Stimulated activated CD4-positive, alpha-beta T cell treated with anti-CD3 and anti-CD28 coated beads, TNF-alpha, amount 100 ng/mL, for 4 hours (primary cell): ENCODE measurements at places on chromosomes 12 and 14.

GRCh38 chr12:19710811-19711793 lies 271.8 kb downstream of the AEBP2 start:
- no peak for DNase-seq

DNA sequence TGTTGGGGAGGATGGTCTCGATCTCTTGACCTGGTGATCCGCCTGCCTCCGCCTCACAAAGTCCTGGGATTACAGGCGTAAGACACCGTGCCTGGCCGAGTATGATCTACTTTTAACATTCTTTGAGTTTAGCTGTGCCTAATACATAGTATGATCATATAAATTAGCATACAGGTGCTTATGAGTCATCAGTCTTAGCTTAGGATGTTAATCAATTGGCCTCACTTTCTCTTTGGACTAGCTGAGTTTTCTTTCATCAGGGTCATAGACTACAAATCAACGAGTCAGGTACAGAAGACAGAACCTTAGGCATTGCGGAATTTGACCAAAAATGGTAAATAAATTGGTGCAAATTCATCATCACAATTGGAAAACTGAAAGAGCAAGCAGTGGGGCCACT lies 2.2 kb downstream of the SLC25A21 start:
- no peak for DNase-seq

DNA sequence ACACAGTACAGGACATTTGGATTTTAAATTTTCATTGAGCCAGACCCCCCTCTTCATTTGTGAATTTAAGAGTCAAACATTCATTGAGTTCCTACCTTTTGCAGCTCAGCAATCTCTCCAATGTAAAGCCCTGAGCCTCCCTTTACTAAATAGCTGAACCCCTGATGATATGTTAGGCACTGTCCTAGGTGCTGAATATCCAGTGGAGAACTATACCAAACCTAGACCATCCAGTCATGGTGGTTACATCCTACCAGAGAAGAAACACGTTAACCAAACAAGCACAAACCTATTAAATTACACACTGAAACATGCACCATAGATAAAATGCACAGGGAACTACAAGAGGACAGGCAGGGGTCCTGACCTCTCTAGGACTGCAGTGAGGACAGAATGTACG lies 1585.3 kb upstream of the TMEM132C start:
- no peak for DNase-seq

DNA sequence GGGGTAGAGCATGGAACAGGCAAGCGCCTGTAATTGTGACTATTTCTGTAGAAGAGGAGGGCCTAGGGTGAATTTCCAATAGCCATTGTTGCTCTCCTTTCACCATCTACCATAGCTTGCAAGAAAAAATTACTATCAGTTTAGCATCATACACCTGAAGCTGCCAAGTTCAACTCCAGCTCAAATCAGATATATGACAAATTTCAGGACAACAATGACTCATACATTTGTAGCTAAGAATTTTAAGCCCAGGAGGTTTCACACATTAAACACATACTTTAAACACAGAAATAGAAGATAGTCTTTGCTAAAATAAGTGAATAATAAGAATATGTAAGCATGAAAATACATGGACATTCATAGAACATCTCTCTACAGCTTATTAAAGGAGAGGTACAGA lies 17.6 kb upstream of the G2E3 start:
- no peak for DNase-seq

- DNase-seq, result no peak
These were observed 146.9 kb downstream of the PRKCH start for GRCh38 chr14:61468063-61468825.

GRCh38 chr12:94587266-94588241 lies 62.8 kb downstream of the TMCC3 start:
- DNase-seq, result no peak

GRCh38 chr12:12979126-12979525 lies 20.9 kb downstream of the HEBP1 start:
- DNase-seq, result no peak

DNA sequence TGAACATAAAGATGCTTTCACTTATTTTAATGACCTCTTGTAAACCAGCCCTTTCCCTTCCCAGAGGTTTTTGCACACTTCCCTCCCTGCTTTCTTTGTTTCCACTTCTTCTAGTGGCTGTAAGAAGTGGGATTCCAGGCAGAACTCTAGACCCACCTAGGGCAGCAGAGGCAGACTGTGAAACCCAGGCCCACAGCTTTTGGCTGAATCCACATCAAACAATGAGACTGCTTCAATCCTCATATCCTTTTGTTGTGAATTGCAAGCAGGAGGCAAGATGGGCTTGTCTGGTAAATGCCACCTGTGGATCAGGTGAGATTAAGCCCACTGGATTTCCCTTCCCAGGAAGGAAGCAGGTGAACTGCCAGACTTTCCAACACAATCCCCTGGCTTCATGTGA lies 12.8 kb downstream of the CCDC177 start:
- no peak for DNase-seq

DNA sequence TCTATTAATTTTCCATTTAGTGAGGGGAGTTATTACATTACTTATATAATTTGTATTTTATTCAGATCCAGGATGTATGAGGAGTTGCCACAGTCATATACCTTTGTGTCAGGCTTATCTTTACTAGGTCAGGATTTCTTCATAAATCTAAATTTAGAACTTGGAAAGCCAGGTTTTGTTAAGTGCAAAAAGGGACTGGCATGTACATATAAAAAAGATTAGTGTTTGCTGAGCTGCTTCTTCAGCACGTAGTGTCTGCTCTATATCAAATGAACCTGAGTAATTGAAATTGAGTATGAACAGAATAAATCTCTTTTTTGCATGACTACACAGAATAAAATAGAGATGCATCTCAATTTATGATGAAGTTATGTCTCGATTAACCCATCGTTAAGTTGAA lies 157.4 kb downstream of the NUBPL start:
- no peak for DNase-seq

DNA sequence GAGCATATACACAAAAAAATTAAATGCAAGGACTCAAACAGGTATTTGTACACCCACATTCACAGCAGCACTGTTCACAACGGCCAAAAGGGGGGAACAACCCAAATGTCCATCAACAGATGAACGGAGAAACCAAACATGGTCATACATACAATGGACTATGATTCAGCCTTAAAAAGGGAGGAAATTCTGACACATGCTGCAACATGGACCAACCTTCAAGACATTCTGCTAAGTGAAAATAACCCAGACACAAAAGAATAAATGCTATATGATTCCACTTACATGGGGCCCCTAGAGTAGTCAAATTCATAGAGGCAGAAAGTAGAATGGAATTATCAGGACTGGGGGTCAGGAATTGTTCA lies 29.5 kb downstream of the ACTN1 start:
- no peak for DNase-seq

- DNase-seq, result no peak
These were observed 1113.6 kb upstream of the SEL1L start for GRCh38 chr14:82647088-82647810.

DNA sequence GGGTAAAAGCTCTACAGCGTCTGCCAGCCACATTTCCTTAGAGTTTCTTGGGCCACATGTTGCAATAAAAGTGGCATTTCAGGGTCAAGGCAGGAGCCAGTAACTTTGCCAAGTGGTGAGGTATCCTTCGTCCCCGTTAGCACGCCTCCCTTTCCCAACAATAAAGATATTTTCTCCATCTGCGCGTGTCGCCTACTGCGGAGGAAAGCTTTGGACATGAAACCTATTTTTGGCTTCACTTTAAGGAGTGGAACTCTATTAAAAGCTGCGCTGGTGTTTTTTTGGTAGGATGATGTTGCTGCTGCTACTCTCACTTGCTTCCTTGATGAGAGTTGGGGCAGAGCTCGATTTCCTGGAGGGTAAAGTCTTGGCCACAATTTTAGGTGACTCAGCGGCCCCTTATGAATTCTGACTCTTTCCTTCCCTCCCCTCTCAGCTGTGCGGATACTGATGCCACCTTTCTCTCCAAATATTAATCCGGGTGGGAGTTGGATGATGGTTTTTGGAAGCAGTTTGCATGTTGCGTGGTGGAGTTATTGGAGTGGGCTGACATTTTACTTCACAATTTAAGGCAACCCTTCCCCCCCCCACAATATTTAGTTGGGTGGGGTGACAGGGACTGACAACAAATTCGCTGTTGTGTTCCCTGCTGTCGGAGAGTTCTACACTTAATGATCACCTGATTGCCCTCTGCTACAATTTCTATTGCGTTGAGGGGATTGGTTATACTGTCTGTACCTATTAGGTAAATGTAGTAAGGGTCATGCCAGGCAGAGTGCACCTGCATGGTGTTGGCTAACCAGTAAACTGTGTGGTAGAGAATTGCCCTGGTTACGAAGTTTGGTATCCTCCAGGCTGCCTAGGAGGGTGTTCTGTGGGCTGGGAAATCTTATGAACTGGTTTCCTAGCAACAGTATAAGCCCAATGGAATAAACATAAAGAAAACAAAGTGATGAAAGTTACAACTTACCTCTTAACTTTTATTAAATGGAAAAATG lies 1.1 kb downstream of the CCDC91 start:
- DNase-seq, result no peak

- DNase-seq, result no peak
These were observed 42.4 kb upstream of the SGPP1 start for GRCh38 chr14:63770187-63770807.

DNA sequence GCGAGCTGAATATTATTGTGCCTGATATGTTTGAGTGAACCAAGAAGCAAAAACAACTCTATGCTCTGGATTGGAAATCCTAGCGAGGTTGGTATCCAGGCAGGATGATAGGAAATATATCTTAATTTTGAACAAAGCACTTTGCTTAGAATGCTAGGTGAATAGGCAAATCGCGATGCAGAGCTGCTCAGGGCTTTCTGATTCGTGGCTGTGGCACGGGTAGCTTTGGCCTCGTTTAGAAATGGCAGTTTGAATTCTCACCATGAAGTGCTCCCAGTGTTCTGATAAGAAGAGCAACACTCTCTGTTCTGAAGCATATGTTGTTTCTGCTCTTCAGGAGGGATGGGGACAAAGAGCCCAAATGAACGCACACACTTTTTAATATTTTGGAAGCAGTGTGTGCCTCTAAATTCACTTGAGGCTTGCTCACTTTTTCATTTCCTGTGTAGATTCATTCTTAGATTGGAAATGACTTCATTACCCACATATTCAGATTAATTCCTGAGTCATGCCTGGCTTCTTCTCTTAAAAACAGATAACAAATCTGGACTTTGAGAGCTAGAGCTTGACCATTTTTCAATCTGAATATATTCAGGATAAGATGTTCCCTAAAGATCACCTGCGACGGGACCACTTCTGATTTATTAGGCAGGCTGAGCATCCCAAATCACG lies 200.9 kb downstream of the RPAP3 start:
- DNase-seq, result no peak

- DNase-seq, result no peak
These were observed 9.7 kb upstream of the ZDHHC22 start for GRCh38 chr14:77151245-77151644.

DNA sequence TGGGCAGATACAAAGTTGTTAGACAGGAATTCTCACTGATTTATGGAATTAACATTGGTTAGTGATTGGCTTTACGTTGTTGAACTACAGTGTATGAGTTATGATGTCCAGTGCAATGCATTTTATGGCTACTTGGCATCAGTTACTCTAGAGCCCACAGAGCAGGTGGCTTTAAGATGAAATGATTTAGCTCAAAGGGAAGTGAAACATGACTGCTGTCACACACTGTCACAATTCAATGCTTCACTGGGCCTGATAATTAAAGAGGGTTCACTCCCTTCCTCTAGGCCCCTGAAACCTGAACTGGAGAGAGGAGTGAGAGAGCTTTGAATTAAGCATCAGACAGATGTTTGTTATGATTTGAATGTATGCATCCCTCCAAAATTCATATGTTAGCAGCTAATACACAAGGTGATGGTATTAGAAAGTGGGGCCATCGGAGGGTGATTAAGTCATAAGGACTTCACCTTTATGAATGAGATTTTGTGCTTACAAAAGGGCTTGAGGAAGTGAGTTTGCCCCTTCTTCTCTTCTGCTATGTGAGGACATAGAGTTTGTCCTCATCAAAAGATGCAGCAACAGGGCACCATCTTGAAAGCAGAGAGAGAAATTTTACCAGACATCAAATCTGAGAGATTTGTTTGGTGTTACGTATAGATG lies 175.8 kb upstream of the GRIN2B start:
- DNase-seq, result no peak

DNA sequence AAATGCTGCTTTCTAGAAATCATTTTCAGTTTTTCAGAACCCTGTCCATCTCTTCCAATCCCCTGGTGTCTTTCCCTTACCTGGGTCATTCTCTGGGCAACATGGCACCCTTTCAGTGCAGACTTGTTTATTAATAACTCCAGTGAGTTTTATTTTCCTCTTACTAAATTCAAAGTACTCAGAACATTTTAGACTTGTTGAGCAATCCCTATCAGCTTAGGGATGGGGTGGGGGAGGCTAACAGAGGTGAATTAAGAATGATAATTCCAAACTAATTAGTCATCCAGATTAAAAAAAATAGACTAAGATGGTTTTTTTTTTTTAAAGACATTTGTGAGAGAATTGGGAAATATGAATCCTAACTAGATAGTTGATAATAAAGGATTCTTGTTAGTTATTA lies 10.7 kb downstream of the GPRC5A start:
- DNase-seq, result no peak

GRCh38 chr14:89650077-89650978 lies 233.3 kb upstream of the FOXN3 start:
- no peak for DNase-seq

GRCh38 chr12:124423761-124424515 lies 129.0 kb downstream of the RFLNA start:
- no peak for DNase-seq

DNA sequence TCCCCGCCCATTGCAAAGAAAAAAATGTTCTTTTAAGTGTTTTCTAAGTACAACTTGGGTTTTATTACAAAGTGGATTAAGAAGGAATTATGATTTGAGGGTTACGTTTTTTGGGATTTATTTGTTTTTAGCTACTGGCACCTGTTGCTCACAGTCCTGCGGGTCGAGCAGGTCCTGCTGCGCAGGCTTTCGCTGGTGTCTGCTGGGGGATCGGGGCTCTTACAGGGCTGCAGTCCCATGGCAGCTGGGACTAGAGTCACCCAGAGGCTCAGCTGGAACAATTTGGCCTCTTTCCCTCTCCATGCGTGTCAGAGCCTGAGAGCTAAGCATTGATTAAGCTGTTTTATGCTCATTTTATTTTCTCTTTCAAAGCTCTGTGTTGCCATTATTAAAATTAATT lies 55.6 kb upstream of the DYNC1H1 start:
- DNase-seq, result no peak

GRCh38 chr14:22497144-22497423 lies 91.9 kb downstream of the DAD1 start:
- no peak for DNase-seq

GRCh38 chr14:73651005-73651404 lies 6.2 kb downstream of the DNAL1 start:
- DNase-seq, result no peak

DNA sequence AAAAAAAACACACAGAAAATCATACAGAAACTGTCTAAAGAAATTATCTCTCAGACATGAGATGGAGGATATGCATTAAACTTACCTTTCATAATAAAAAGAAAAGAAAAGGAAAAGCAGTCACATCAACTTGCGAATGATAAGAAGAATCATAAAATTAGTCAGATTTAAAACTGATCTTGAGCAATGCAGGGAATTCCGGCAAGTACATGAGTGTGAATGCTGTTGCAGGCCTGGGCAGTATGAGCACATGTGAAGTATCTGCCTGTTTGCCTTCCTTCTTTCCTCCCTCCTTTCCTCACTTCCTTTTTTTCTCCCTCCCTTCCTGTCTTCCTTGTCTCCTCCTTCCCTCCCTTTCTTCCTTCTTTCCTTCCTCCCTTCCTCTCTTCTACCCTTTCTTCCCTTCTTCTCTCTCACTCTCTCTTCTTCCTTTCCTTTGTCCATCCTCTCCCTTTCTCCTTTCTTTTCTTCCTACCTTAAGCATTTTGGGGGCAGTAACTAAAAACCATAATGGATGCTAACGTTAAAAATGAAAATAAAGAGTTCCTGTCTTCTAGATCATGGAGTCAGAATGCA lies 38.5 kb upstream of the SLC6A15 start:
- DNase-seq, result no peak
